ENCODE measurements at places on chromosomes 4 and X.

DNA sequence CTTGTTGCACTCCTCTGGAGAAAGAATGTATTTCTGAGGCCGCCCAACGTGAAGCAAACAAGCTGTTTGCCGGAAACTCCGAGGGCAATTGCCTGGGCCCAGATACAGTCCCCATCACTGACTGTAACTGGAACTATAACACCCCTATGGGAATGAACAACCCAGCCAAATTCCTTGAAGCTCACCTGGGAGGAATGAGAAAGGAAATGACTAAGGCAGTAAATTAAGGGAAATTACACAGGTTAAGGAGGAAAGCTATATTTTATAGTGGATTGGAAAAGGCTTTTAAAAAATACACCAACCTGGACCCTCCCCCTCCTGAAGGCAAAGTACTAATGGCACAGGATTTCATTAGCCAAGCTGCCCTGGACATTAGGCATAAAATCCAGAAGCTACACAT lies 11.7 kb upstream of the HERC5 start:
- no peak for DNase-seq

DNA sequence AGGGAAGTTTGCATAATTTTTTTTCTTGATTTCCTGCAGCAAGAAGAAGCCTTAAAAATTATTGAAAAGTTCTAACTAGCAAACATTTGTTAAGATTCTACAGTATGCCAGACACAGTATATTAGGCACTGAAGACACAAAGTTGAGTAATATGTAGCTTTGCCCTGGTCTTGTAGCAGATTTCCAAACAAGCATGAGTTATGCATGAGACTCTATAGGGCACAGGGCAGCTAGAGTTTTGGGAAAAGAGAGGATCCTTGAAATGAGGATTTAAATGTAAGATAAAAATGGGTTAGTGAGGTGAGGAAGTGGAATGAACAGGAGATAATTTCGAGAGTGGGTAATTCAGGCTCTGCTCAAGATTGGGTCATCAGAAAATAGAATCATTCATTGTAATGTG lies 8.6 kb upstream of the GPRIN3 start:
- DNase-seq, result no peak

- DNase-seq, result no peak
Measured at GRCh38 chr4:56681853-56682525, 893 bp upstream of the HOPX start.

DNA sequence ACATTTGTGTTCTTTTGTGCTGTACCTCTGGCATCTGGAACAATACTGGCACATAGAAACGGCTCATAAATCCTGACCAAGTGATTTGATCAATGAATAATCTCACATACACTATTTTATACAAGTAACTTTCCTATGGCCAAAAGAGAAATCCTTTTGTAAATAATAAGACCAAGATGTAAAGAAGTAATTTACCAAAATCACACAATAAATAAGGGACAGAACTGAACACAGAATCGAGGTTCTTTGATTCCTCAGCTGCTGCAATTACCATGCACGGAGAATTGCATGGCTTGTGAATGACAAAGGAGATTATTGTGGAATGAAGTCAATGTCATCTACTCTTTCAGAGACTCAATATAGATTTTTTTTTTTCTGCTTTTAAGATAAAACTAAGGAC lies 576.8 kb upstream of the SMIM31 start:
- DNase-seq, result no peak

GRCh38 chr4:73187325-73187724 lies 71.3 kb downstream of the ANKRD17 start:
- no peak for DNase-seq

DNA sequence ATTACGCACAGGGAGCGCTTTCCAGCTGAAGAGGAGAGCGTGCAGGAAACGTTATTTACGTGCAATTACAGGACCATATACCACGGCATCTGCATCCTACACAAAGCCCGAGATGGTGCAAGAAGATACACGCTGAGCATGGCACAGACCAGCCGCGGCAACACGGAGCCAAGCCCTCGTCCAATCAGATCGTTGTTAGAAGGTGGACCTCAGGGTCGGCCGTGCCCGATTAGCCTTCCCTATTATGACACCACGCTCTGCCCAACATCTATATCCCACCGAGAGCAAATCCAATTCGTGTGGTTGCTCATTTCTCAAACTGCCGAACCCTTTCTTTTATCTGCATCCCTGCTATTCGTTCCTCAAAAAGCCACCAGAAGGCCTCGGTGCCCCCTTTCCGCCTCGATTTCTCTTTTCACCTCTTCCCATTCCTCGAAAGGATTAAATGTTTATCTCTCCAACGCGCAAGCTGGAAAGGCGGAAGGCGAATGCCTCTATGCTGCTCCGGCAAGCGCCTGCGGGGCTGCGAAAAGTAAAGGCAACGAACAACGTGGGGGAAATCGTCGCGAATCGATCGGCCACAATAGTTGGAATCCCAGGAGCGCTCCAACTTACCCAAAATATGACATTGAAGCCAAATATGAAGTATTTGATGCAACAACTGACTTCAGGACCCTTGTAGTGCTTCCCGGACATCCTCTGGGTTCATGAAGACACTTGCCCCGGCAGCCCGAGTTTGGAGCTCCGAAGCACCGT lies 702 bp downstream of the TSPAN5 start:
- DNase-seq, result peak; percentile 32

- no peak for DNase-seq
Measured at GRCh38 chr4:76637712-76638361, 202.8 kb downstream of the SHROOM3 start.

DNA sequence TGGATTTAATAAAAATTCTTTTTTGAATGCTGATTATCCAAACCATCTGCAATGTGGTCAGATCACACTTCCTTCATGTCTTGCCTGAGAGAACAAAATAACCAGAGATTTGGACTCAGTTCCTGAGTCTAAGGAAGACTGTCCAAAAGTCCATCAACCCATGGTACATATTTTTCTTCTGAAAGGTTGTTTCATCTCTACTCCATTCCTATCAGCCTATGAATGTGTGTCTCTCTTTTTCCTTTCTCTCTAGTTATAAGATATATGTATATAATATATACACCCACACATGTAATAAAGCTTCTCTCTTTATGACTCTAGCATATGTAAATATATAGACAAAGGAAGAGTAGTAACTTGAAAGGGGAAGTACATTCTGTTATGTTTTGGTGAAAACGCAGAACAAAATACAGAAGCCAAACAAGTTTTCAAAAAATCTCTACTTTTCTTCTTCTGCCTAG lies 226.9 kb downstream of the ARHGAP24 start:
- DNase-seq, result no peak

GRCh38 chrX:131063613-131064012 lies 5.5 kb downstream of the ARHGAP36 start:
- DNase-seq, result no peak

DNA sequence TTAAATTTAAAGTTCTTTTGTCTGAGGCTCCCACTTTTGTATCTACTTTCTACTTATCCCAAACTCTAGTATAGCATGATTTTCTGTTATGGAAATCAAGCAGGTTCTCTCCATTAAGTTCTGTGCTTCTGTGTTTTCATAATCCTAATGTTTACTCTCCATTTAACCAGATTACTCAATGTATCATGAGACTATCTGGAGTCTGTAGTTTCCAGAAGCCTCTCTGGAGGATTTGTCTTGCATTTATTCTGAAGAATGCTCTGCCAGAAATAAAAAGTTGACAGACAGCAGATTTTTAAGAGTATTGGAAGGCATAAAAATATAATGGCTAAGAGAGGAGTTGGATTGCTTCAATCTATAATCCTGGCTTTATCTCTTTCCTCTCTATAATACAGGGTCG lies 39.2 kb upstream of the PLS3 start:
- no peak for DNase-seq

GRCh38 chrX:55056820-55057674 lies 17.8 kb upstream of the PAGE2B start:
- peak; percentile 11 for DNase-seq

- no peak for DNase-seq
Measured at GRCh38 chr4:41339812-41340809, 83.4 kb downstream of the UCHL1 start.

All from stimulated activated CD4-positive, alpha-beta T cell treated with anti-CD3 and anti-CD28 coated beads, Interleukin-4, amount 100 ng/mL, for 4 hours (primary cell).